Inflammatory macrophage (primary cell): ENCODE measurements at places on chromosomes 1 and 21.
A peak's percentile ranks its signal among the peaks of the same experiment; 100 is the strongest.

- DNase-seq: no peak
Measured at GRCh38 chr1:14136152-14136763, 436.3 kb downstream of the PRDM2 start.

DNA sequence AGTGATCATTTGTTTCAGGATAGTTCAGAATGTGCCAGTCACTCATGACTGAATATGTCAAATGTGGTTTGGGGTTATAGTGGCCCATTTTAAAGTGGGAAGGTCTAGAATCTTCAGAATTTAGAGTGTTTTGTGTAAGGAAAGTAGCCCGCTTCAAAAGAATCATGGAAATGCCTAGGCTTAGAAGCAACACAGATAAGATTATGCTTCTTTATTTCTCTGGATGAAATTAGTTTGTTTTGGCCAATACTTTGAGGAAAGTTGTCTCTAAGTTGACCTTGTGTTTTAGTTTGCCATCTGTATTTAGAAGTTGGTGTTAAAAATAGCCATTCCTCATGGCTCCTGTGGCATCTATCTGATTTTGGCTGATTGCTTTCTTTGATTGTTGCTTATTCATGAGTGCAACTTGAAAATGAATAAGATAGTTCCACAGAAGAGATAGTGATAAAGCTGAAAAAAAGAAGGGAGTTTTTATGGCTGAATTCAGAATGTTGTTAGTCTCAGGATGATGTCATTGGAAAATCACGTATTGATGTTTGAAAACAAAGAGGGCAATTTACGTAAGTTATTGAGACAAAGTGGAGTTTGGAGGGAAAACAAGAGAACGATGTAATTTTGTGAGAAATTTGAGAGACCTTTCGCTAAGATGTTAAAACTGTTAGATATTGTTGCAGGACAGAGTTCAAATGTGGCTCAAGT lies 71.9 kb downstream of the PLA2G4A start:
- DNase-seq: no peak

DNA sequence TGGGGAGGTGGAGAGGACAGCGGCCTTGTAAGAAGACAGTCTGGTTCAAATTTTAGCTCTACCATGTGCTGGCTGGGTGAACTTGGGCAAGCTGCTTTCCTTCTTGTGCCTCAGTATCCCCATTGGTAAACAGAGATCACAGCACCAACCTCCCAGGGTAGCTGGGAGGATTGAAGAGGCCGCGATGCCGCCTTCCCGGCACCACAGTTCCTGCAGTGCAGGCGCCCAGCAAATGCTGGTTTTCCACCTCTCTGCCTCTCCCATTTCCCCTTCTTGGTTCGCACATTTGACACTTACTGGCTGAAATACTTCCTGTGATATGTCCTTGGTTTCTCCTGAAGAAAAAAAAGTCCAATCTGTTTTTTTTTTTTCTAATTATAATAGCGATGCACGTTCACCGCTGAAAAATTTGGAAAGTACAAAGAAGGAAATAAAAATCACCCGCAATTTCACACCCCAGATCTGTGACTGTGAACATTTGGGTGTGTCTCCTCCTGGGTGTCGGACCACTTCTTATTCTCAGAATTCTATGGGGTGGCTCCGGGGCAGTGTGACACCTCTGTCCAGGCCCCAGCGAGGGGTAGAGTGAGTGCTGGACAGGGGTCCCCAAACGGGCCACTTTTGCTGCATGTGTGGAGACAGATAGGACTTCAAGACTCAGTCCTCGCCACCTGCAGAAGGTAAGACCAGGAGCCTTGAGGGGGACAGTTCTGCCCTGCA lies 73.1 kb downstream of the RUNX3 start:
- no peak for DNase-seq

- DNase-seq: peak; percentile 27
Measured at GRCh38 chr1:109240158-109241152, 8.9 kb upstream of the CELSR2 start.

- DNase-seq: peak; percentile 64
Measured at GRCh38 chr1:50265790-50266314, 157.1 kb downstream of the ELAVL4 start.

DNA sequence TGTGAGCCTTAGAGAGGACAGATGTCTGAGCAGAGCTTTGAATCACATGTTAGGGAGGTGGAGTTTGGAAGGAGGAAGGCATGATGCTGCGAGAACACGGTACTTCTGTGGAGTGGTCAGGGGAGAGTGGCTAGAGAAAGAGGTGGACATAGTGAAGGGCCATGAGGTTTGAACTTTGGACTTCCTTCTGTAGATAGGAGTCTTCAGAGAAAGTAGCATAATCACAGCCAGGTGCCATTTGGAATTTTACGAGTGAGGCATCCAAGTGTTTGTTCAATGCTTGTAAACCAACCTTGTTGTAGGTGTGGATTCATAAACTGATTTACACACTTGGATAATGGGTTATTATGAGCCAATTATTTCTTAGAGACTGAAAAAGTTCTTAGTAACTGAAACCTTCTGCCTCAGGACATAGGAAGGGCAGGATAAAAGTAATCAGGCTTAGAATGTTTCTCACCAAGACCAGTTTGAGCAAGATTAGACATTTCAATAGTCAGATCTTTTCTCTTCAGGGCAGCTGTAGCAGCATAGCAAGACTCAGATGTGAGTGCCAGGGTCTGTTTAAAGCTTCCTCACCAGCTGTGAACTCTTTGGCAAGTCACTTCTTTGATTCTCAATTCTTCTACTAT lies 83.5 kb upstream of the HMCN1 start:
- no peak for DNase-seq

GRCh38 chr1:62810420-62811274 lies 26.7 kb downstream of the ATG4C start:
- peak; percentile 10 for DNase-seq

GRCh38 chr1:184945678-184946412 lies 28.5 kb downstream of the NIBAN1 start:
- peak; percentile 90 for DNase-seq

- no peak for DNase-seq
Measured at GRCh38 chr1:97070376-97070775, 348.8 kb downstream of the PTBP2 start.

DNA sequence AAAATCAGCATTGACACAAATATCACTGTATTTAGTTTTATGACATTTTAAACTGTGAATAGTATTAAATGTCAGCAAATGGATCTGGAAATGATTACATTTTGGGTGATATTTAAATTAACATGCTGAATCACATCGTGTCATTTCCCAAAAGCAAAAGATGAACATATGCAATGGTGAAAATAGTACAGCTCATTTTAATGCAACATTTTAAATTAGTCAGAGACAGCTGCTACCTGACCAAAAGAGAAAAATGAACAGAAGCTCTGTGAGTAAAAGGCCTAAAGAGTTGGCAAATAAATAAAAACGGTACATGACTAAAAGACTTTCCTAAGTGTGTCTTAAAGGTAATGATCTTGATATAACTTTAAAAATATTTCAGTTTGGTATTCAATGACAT lies 86.0 kb upstream of the GNG4 start:
- DNase-seq: no peak

GRCh38 chr1:43039228-43040055 lies 80.8 kb upstream of the SLC2A1 start:
- no peak for DNase-seq
